ENCODE measurements at places on chromosomes 5 and 9. TPM values are rescaled to one million over a fixed set of nuclear protein-coding genes. Genes with fewer than 3 reads are reported as not detected.

The SLCO4C1 gene
- 27.4 TPM for total RNA-seq

- no peaks in the 10 kb centered on the region for H3K4me1 ChIP-seq
- H3K4me3 ChIP-seq: no peak overlapping the region
- no peak for DNase-seq
- H3K36me3 ChIP-seq: no peaks in the 10 kb centered on the region
Measured at GRCh38 chr5:133618141-133618540, 5.8 kb upstream of the FSTL4 start.

DNA sequence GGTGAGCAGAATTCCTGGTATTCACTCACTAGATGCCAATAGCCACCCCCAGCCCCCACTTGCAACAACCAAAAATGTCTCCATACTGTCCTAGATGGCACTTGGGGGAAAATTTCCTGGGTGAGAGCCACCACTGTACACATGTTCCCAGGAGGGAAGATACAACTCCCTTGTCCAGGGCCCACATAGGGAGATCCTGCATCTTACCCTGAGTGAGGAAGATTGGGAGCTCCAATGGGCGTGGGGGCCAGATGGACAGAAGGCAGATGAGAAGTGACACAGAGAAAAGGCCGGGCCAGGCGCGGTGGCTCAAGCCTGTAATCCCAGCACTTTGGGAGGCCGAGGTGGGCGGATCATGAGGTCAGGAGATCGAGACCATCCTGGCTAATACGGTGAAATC lies 12.3 kb upstream of the IPPK start:
- H3K27ac ChIP-seq: no peak overlapping the region
- no peaks in the 10 kb centered on the region for H3K4me1 ChIP-seq
- H3K27me3 ChIP-seq: no peaks in the 10 kb centered on the region
- no peaks in the 10 kb centered on the region for H3K36me3 ChIP-seq

- H3K36me3 ChIP-seq: no peaks in the 10 kb centered on the region
- H3K4me1 ChIP-seq: no peaks in the 10 kb centered on the region
- no peaks in the 10 kb centered on the region for H3K27me3 ChIP-seq
- H3K27ac ChIP-seq: no peak overlapping the region
- H3K4me3 ChIP-seq: no peak overlapping the region
- no peak for DNase-seq
Measured at GRCh38 chr5:174827558-174827957, 103.2 kb downstream of the MSX2 start.
